ENCODE measurements at places on chromosomes 13 and 19.
A peak's percentile ranks its signal among the peaks of the same experiment; 100 is the strongest.

GRCh38 chr19:3047496-3048189 lies 14.7 kb downstream of the TLE5 start:
- peak; percentile 83 for DNase-seq

DNA sequence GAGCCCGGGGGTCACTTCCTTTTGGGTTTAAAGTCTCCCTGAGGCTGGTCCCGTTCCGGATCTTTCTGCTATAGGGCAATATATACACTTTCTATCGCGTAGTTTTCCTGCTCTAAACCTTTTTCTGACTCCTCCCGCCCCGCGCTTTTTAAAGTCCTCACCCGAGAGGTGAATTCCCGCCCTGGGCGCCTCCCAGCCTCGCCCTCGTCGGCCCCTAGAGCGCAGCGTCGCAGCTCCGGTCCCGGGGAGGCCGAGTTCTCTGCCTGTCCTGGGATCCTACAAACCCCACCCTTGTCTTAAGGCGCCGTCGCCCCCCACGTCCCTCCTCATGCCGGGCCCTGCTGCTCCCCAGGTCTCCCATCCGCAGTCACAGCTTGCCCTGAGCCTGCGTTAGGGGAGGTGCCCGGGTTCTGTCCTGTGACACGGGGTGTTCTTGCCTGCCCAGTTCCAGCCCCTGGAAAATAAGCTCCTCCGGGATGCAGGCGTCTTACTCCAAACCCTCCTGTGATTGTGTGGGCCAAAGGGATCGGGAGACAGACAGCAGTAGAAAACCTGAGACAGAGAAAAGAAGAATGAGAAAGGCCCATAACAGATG lies 491 bp downstream of the ZNF525 start:
- peak; percentile 67 for DNase-seq

DNA sequence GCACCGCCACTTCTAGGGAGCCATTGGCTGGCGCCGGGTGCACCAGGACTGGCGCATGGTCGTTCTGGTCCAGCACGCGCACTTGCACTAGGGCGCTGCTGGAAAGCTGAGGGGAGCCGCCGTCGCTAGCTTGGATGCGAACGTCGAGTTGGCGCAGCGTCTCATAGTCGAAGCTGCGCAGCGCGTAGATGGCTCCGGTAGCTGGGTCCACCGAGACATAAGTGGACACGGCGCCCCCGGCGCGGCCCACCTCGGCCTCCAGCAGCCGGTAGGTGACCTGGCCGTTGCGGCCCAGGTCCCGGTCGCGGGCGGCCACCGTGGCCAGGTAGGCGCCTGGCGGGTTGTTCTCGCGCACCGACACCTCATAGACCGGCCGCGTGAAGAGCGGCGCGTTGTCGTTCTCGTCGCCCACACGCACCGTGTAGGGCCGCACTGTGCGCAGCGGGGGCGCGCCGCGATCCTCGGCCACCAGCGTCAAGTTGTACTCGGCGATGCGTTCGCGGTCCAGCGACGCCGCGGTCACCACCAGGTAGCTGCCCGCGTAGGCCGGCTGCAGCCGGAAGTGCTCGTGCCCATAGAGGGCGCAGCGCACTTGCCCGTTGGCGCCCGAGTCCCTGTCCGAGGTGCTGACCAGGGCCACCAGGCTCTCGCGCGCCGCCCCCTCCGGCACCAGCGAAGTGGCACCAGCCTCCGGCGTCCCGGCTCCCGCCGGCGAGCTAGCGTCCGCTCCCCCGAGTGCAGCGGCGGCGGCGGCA lies 1.7 kb downstream of the PCDH8 start:
- peak; percentile 6 for DNase-seq

DNA sequence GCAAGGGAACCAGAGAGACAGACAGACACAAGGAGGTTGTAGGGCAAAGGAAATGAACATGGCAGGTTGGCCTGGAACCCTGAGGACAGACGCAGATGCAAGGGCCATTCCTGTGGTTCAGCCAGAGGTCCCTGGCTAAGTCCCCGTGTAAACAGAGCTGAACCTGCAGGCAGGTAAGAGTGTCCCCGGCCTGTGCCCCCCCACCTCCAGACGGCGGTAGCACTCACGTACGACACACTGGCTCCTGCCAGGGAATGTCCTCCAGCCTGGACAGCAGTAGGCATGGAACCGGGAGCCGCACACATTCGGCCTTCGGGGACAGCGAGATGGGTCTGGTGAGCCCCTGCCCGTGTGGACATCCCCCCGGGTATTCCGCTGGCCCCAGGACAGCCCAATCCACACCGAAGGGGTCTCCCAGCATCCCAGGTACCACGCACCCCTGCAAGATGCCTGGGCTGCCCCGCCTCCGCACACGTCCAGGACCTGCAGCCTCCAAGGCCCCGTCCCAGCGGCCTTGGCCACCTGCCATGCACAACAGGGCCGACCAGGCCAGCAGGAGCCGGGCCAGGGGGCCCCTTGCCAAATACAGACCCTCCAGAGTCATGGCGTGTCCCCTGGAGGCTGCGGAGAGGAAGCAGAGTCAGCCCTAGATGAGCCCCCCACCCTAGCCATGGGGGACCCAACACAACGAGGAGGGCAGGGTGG lies 2.4 kb downstream of the FBN3 start:
- DNase-seq: no peak

DNA sequence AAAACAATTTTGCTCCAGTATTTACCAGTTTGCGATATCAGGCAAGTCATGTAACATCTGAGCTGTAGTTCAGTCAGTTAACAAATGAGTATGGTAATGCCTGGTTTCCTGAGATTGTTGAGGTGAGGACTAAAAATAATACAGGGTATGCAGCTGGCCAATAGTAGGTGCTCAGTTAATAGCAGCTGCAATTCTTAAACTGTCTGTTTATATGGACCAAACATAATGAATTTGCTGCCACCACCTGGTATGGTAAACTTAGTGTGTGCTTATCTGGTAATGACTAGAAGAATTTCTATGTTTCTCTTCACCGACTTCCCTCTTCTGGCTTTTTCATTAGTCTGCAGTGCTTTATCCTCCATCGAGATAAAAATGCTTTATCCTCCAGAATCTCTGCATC lies 9.1 kb downstream of the ZMYM2 start:
- no peak for DNase-seq

GRCh38 chr19:5030136-5030820 lies 61.4 kb downstream of the KDM4B start:
- DNase-seq: no peak

GRCh38 chr13:111879719-111880118 lies 187.2 kb upstream of the SOX1 start:
- no peak for DNase-seq

GRCh38 chr19:36819130-36819630 lies 19.0 kb downstream of the ZNF790 start:
- peak; percentile 64 for DNase-seq

- DNase-seq: no peak
These were observed 21.3 kb downstream of the SCGB2B2 start for GRCh38 chr19:34655651-34656050.

- DNase-seq: peak; percentile 61
These were observed 61.1 kb downstream of the MIPEP start for GRCh38 chr13:23828086-23828485.

GRCh38 chr13:105048677-105049076 lies 1486.8 kb downstream of the EFNB2 start:
- DNase-seq: no peak

GRCh38 chr13:99610702-99611289 lies 109.5 kb downstream of the TM9SF2 start:
- peak; percentile 9 for DNase-seq

- peak; percentile 100 for DNase-seq
These were observed at the start of gene POLR2I for GRCh38 chr19:36114721-36115452. Gene POLR2I, minus strand, starts transcription at chr19:36114875. Its CDS starts 19 bp downstream, at chr19:36114856.

- no peak for DNase-seq
These were observed 3.8 kb downstream of the CD22 start for GRCh38 chr19:35332817-35333216.

DNA sequence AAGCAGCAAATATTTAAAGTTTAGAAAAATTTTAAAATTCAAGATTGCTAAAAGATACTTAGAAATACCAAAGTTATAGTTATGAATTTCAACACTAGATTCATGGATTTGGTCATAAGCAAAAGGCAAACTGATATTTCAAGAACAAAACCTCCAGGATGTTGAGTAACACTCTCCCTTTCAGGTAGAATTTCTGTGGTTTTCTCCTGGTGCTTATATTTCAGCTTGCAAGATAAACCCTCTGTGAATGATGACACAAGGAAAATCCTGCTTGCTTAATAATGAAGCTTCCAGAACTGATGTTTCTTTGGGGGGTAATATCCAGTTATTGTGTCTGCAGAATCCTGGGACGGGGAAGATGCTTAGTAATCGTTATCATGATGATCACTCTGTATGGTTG lies 320.3 kb upstream of the EDNRB start:
- no peak for DNase-seq

GRCh38 chr13:98293570-98294142 lies 116.6 kb upstream of the RNF113B start:
- peak; percentile 17 for DNase-seq

GRCh38 chr13:59728896-59729545 lies 434.7 kb downstream of the DIAPH3 start:
- DNase-seq: no peak

GRCh38 chr13:21060338-21061028 lies 903 bp downstream of the LATS2 start:
- peak; percentile 68 for DNase-seq

DNA sequence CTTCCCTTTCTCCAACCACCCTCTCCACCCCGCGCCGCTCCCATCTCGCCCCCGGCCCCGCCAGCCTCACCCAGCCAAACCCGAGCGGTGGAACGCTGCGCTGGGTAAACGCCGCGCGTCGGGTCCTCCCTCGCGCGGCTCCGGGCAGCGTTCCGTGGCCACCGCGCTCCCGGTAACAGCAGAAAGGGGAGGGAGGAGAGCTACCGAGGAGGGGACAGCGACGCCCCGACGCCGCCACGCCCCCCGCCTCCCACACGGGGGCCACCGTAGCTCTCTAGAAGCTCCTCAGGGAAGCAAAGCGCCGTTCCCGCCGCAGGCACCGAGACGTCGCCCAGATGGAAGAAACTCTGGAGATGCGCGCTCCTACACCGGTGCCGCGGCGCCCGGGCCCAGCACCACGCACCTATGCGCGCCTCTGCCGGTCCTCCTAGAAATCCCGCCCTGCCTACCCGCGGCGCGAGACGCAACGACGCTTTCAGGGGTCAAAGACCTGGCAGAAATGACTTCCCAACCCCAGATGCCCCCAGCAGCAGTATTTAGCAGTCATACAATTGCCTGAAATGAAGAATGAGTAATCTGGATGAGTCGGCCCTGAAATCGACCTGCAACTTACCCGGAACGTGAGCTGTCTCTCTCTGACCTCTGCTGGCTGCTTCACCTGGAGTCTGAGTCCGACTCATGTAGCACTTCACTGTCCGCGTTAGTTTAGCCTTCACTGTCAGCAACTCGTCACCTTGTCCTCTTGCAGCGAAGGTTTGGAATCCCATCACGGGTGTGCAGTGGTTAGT lies at the start of gene RUBCNL:
Gene RUBCNL (minus strand): TSS at position 189 of the 788 bp plus-strand sequence. CDS start 14,777 bp downstream, outside the sequence.
- DNase-seq: peak; percentile 33

- no peak for DNase-seq
These were observed 63.4 kb downstream of the SMARCA4 start for GRCh38 chr19:11024259-11024658.

GRCh38 chr19:40284501-40285352 lies at the start of gene AKT2:
Gene AKT2, minus strand, starts transcription at chr19:40285345. Its CDS starts 20,078 bp downstream, at chr19:40265267.
- no peak for DNase-seq

GRCh38 chr19:11383706-11384048 lies 437 bp downstream of the EPOR start:
- no peak for DNase-seq

- DNase-seq: no peak
These were observed 60.7 kb downstream of the SLC6A16 start for GRCh38 chr19:49264258-49264657.

GRCh38 chr13:76778853-76779252 lies 107.4 kb downstream of the KCTD12 start:
- no peak for DNase-seq

GRCh38 chr13:54029226-54029625 lies 1000.6 kb downstream of the OLFM4 start:
- peak; percentile 42 for DNase-seq

DNA sequence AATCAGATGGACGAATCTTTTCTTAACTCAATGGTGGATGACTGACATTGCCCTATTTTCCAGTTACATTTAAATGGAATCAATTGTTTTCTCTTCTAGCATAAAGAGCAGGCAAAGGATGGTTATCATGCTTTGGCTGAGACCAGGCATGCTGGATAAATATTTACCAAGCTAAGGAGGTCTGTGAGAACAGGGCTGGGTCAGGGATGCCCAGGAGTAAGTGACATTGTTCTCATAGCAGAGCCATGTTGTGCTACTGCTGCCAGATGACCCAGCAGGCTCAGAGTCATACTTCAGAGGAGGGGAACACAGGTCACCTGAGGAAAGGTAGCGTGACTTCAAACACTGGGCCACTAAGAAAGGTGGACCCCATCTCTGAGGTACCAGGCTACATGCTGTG lies 116.0 kb upstream of the RNF113B start:
- peak; percentile 81 for DNase-seq

GRCh38 chr13:79003989-79004898 lies 345.3 kb upstream of the OBI1 start:
- no peak for DNase-seq

DNA sequence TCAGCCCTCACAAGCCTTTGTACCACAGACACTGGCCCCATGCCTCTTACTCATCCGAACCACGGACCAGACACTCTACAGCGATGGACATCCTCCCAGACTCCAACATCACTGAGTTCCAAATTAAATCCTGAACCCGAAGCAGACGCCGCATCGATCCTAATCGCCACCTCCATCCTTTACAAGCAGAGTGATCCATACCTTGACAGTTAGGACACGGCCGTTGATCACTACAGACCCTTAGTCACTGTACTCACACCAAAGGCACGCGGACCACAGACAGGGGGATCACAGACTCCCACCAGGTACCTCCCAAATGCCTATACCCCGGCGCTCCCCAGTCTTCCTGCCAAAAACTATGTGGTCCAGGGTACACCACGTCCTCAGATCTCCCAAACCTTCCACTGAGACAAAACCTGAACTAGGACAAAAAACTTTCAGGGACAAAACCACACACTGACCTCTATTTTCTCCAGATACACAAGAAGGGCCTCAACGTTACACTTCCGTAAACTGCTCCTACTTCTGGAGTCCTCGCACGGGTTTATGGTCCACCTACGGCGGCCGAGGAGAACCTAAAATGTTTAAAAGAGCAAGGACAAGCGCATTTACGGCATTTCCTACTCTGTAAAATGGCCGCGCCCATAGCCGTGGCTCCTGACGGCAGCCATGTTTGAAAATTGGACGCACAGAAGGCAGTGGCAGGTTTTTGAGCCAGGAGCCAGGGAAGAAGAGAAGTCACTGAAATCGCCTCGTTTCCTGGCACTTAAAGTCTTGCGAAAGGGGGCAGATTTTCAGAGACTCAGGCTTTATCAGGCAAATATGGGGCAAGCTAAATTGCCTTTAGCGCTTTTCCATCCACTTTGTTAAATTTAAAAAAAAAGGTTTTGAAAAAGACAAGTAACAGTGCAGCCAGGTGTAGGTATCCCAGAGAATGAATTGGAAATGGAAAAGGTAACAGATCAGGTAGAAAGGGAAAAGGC lies at the start of gene ZNF350:
Gene ZNF350 (minus strand): TSS at position 532 of the 983 bp plus-strand sequence. CDS start 12,480 bp downstream, outside the sequence.
- peak; percentile 97 for DNase-seq

GRCh38 chr19:50147462-50148423 lies 15.3 kb downstream of the IZUMO2 start:
- peak; percentile 95 for DNase-seq

Measured in trophoblast cell (in vitro differentiated cells and primary cell).